ENCODE measurements at places on chromosomes 3 and 15. TPM values are rescaled to one million over a fixed set of nuclear protein-coding genes. Genes with fewer than 3 reads are reported as not detected.

PLA1A gene
- total RNA-seq: not detected

RHOV gene
- 0.36 TPM for total RNA-seq

LRRIQ4 gene
- not detected for total RNA-seq

PLSCR2 gene
- total RNA-seq: not detected

DZIP1L gene
- not detected for total RNA-seq

TARS3 gene
- 16.6 TPM for total RNA-seq

CYP8B1 gene
- total RNA-seq: not detected

CKMT1B gene
- total RNA-seq: not detected

GRIP2 gene
- not detected for total RNA-seq

FSD2 gene
- not detected for total RNA-seq

GRM7 gene
- not detected for total RNA-seq

PLSCR5 gene
- total RNA-seq: not detected

CCDC9B gene
- total RNA-seq: 1.0 TPM
